Pulmonary artery endothelial cell (primary cell): ENCODE measurements at places on chromosomes 11 and 22. TPM values are rescaled to one million over a fixed set of nuclear protein-coding genes. Genes with fewer than 3 reads are reported as not detected.
A peak's percentile ranks its signal among the peaks of the same experiment; 100 is the strongest.

DNA sequence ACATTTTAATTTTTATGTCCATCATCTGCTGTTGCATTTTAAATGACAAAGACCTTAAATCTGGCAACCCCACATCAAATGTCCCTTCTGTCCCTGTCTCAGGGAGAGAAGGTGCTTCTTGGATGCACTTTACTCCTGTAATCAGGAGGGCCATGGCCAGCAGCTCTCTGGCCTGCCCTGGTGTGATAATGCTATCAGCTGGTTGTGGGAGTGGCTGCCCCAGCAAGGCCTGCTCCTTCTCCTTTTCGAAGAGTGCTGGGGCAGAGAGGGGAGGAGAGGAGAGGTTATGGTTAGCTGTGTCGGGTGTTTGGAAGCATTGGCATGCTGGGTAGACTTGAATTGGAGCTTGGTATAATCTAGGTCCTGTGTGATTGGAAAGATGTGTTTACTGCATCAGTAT, 12.8 kb downstream of the TNRC6B start:
- DNase-seq = no peak

DNA sequence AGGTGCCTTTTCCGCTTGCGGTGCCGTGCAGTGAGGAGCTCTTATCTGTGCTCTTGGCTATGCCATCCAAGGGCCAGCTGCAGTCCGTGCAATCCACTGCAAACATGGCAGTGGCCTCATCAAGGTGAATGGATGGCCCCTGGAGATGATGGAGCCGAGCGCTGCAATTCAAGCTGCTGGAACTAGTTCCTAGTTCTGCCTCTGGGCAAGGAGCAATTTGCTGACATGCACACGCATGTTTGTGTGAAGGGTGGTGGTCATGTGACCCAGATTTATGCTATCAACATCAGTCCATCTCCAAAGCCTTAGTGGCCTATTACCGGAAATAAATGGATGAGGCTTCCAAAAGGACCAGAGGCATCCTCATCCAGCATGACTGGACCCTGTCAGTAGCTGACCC, 3.1 kb upstream of the EHD1 start:
- no peak for DNase-seq

DNA sequence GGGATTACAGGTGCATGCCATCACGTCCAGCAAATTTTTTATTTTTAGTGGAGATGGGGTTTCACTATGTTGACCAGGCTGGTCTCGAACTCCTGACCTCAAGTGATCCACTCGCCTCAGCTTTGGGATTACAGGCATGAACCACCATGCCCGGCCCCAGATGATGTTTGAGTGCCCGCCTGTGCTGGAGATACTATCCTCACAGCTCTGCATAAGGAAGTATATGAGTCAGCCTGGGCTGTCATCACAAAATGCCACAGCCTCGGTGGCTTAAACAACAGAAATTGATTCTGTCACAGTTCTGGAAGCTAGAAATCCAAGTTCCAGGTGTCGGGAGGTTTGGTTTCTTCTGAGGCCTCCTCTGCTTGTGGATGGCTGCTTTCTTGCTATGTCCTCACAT, 119.3 kb downstream of the OSBP2 start:
- DNase-seq = no peak

GRCh38 chr22:22687638-22688500, 43.5 kb downstream of the GGTLC2 start:
- no peak for DNase-seq

DNA sequence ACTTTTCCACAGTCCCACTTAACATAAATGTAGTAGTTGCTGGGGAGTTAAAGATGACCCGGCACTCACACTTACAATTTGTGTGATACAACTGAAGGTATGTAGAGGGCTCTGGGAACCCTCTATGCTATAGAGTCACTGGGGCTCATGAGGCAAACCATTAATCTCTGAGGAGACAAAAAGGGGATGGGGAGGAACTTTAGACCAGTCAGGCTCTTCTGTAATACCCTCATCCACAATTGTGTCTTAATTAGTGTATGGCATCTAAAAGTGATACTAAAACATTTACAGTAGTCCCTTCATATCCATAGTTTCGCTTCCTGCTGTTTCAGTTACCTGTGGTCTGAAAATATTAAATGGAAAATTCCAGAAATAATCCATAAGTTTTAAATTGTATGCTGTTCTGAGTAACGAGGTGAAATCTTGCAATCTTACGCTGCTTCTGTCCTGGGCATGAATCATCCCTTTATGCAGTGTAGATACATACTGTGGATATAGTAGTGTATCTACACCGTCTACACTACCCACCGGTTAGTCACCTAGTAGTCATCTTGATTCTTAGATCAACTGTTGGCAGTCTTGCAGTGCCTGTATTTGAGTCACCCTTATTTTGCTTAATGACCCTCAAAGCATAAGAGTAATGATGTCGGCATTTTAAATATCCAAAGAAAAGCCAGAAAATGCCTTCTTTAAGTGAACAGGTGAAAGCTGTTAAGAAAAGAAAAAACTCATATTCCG, 12.2 kb downstream of the CBL start:
- peak; percentile 30 for DNase-seq

GRCh38 chr22:44516841-44517240, 18.8 kb upstream of the RTL6 start:
- DNase-seq = no peak

GRCh38 chr11:128462922-128463321, 124.4 kb downstream of the ETS1 start:
- no peak for DNase-seq

DNA sequence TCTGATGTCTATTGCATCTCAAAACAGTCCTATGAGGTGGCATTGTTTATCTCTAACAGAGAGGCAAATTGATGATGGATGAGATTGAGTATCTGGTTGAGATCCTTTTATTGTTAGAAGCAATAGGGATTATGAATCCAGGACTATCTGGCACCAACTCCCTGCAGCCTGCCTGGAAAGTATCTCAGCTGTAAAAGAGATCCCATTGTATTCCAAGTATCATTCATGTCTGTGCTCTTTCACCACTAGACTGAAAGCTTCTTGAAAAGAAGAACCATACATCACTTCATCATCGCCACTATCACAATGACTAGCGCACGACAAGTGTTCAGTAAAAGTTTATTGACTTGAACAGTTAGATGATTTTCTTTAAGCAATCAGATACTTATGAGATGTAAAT, 41.9 kb upstream of the PCF11 start:
- DNase-seq = no peak

DNA sequence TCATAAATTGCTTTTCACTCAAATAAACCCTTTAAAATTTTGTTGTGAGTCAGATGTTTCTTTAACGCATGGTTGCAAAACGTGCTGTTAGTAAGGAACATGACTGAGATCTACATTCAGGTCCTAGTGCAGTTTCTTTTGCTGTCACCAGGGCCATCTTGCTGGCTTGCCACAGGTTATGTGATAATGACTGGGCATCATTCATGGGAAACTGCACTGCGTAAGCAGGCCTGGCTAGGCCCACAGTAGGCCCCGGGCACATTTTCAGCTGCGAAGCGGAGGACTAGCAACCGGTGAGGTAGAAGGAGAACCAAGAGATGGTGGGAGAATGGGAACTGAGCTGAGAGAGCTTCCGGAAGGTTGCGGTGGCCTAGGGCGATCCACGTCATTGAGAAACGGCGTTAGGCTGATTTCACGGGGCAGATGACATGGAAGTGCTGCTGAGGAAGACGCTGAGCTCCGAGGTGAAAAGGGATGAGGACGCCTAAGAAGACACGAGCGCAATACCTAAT, 3.2 kb upstream of the KLHDC7B start:
- no peak for DNase-seq

GRCh38 chr11:22626573-22627239, 1.1 kb upstream of the FANCF start:
- no peak for DNase-seq

IFITM10 gene
- 0.04 and 0.13 TPM in 2 replicates for total RNA-seq

GLYAT gene
- not detected in 2 replicates for total RNA-seq

AIFM3 gene
- 0.07 and 0.56 TPM in 2 replicates for total RNA-seq
